Esophagus squamous epithelium (tissue), 5 donors: ENCODE measurements at places on chromosomes 13 and 19.

GRCh38 chr19:12543855-12544254 is 7.4 kb downstream of the ZNF564 start:
- no peak for DNase-seq

DNA sequence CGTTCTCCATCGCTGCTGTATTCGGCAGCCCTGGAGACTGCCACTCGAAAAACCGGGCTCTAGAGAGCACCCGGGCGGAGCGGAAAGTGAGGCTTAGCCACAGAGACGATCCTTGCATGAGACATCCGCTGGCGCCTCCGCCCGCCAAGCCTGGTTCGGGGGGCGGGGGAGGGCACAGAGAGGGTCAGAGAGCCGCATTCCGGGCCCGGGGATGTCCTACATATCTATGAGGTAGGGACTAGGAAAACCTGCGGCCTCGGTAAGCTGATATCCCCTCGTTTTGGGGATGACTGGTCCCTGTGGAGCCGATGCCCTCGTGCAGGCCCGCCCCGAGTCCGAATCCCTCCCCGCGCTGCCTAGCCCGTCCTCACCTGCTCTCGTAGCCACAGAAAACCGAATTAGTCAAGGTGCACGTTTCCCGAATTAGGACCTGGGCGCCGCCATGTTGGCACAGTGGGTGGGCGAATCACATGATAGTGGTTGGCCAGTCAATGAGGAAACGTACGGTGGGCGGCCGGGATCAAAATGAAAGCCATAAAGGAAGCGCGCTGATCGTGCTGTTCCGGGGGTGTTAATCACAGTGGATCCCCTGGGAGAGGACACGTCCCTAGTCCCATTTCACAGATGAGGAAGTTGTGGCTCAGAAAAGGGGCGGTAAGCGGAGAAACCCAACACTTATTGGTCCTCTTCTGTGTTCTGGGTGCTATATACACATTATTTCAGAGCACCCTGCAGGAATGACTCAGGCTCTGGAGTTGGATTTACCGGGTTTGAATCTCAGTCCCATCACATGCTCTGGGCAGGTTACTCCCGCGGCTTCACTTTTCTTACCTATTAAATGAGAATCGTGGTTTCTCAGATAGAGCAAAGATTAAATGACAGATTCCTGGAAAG is at the start of gene TRMT1:
TSS of gene TRMT1 (minus strand) at position 459 of the 894 bp plus-strand sequence. CDS start at position 118, 341 bp downstream.
- peak; percentile 83 for DNase-seq

DNA sequence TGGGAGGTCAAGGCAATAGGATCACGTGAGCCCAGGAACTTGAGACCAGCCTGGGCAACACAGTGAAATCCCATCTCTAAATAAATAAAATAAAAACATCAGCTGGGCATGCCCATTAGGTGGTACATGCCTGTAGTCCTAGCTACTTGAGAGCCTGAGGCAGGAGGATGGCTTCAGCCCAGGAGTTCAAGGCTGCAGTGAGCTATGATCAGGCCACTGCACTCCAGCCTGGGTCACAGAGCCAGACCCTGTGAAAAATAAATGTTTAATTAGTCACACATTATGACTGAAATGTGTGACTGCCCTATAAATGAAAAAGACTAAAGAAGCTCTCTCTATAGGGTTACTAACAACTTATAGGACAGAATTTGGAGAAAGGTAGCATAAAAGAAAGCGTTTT is 37.7 kb downstream of the USP12 start:
- no peak for DNase-seq

DNA sequence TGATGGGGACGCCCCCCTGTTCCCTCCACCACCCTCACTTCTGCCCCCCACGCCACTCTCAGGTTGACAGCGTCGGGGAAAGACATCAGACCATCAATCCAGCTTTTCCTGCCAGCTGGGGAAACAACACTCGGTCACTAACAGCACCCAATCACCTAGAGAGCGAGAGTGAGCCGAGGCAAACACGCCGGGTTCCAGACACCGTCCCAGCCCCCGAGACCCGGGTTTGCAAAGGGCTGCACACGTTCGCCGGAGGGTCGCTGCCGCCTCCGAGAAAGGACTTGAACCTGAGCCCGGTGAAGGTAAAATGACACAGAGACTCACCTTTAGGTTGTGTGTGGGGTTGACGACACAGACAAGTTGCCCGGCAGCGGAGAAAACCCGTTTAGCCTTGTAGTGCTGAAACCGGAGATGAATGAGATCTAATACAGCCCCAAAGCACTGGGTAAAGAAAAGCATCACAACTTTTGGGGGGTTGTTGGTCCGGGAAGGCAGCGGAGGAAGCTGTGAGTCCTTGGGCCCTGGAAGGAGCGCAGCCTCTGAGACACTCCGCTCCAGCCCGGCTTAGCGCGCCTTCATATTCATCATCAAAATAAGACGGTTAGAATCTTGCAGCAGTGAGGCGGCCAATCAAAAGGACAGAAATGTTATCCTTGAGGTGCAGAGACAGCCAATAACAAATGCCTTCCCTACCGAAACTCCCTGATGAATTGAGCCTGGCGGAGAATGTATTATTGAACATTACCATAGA is at the start of gene SIAH3:
TSS of gene SIAH3 (minus strand) at position 583 of the 751 bp plus-strand sequence. CDS start at position 459, 124 bp downstream.
- DNase-seq: no peak

DNA sequence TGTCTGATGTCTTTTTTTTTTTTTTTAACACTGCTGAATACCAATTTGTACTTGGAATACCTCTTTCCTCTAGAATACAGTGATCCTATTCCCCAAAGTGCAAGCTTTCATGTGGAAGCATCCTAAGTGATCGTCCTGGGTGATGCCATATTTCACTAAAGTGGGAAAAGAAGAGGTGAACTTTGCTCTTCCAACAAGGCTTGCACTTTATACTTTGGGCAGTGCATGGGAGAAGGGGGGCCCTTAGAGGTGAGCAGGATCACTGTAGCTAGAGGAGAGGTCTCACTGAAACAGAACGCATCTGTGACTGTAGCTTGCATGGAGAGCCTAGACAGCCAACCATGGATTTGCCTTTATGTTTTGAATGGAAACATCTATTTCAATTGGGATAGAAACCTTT is 173.8 kb downstream of the STK24 start:
- DNase-seq: no peak

GRCh38 chr19:728011-728410 is 19.3 kb downstream of the PALM start:
- DNase-seq: no peak

DNA sequence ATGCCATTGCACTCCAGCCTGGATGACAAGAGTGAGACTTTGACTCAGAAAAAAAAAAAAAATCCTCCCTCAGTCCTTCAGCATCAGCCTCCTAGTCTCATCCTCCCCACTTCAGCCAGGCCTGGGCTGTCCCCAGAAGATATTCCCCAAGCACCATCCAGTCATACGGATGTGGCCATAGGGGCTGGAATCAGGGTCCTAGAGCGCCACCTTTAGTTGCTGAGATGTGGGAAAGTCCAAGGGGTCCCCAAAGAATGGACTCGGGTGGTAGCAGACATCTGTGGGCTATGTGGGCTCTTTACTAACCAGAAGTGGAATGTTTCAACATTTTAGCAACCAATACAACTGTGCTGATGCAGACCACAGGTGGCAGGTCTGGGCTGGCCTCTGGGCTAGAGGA is 3.1 kb upstream of the TYROBP start:
- DNase-seq: no peak

- no peak for DNase-seq
Measured at GRCh38 chr13:79631051-79631659, 150.2 kb downstream of the NDFIP2 start.

DNA sequence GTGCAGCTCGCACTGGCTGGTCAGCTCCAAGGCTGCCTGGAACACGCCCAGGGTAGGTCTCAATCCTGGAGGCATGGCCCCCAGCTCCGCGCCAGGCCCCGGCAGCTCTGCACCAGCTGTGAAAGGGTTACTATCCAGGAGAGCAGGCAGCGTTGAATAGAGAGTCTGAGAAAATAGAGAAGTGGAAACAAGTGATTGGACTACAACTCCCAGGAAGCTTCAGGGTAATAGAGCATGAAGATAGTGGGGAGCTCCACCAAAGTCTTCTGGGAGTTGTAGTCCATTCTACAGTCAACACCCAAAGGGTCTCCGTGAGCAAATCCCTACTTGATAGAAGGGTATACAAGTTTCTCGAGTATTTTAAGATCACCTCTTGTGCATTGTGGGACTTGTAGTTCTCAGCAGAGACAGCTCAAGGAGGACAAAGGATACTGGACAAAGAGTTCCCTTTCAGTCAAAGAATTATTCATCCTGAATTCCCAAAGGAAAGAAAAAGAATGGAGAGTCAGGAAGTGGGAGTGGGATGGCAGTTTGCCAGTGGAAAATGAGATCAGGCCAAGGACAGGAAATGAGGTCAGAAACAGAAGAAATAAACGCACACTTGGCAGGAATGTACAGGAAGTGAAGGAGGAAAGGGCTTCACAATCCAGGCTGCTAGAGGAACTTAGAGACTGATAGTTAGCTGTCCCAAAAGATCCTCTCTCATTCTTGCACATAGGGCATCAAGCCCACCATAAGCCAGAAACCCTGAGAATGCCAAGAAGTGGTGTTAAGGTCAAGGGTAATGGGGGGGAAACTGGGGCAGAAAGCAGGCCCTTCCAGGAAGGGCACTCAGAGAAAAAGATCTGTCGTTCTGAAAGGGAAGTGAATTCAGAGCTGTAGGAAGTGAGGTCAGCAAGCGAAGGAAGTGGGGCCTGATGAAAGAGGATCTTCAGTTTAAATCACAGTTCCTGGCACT is 5.5 kb upstream of the MAMSTR start:
- no peak for DNase-seq

DNA sequence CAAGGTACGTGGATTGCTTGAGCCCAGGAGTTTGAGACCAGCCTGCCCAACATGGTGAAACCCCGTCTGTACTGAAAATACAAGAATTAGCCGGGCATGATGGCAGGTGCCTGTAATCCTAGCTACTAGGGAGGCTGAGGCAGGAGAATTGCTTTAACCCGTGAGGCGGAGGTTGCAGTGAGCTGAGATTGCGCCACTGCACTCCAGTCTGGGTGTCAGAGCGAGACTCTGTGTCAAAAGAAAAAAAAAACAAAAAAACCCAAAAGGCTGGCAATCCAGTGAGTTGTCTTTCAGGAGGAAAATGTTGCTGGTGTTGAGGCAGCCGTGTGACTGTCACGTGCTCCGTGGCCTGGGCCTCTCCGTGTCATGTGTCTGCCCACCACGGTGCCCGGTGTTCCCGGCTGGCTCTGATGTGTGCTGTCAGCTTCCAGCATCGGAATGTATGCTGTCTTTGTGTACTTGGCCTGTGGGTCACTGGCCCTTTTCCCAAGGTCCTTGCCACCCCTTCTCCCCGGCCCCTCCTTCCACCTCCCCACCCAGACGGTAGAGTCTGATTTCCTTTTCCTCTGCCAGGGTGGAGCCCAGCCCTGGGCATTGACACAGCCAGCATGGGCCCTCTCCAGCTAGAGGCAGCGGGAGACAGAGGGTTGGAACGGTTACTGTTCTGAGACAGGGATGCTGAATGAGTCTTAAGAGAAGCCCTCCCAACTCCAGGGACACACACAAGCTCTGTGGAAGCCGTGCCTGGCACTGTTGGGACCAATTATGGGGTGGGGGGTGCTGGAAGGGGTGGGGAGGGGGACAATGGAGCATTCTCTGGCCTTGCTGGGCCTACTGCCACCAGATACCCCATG is 7.2 kb upstream of the TUBB4A start:
- no peak for DNase-seq

- DNase-seq: no peak
Measured at GRCh38 chr13:31807090-31807541, 67.8 kb downstream of the RXFP2 start.

GRCh38 chr13:110227864-110228643 is 78.9 kb downstream of the COL4A1 start:
- DNase-seq: no peak

GRCh38 chr13:90526711-90527110 is 820.8 kb upstream of the MIR17HG start:
- no peak for DNase-seq

DNA sequence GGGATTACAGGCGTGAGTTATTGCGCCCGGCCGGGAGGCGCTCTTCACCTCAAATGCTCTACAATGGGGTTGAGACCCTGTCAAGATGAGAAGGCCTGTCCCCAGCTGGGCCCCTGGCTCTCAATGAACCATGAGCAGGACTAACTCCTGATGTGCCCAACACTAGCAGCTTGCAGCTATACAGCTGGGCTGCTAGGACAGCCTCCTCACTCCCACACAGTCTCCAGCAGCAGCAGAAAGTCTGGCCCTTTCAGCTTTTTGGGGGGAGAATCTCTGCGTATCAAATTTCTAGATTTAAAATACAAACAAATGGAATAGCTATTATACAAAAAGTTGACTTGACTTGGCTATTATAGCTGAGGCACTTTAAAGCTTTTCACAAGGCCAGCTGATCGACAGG is 30.2 kb downstream of the TMTC4 start:
- DNase-seq: no peak

GRCh38 chr19:1169411-1169791 is 4.7 kb downstream of the SBNO2 start:
- DNase-seq: no peak

- DNase-seq: no peak
Measured at GRCh38 chr13:20798027-20798426, 24.3 kb upstream of the EEF1AKMT1 start.

GRCh38 chr13:89790696-89791095 is 1556.8 kb upstream of the MIR17HG start:
- DNase-seq: no peak

GRCh38 chr13:82962397-82962796 is 919.9 kb downstream of the SLITRK1 start:
- DNase-seq: no peak

DNA sequence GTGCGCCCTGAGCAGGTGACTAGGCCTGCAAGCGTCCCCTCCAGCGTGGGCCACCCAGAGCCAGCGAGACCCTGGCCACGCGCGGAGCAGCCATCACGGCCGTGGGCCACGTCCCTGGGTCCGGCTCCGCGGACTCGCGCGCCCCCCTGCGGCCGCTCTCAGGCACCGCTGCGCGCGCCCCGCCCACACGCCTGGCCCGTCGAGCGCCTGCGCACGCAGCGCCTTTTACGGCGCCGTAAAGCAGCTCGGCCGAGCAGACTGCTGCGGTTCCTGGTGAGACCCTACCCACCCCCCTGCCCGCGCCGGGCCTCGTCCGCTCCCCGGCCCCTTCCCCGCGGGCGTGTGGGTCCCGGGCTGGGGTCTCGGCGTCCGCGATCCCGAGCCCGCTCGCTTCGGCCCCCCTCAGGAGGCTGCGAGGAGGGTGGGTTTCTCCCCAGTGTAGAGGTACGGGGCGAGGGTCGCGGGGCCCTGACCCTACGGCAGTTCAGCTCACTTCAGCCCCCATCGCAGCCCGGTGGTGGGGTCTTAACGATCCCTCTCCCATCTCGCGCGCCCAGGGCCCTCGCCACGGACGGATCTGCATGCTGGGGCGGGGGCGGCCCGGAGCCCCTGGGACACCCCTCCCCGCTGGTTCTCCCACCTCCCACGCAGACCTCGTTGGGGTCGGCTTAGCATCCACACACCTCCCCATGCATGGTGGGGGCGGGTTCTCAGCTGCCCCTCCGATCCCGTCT is at the start of gene TRAPPC5:
TSS of gene TRAPPC5 (plus strand) at position 228 of the 734 bp plus-strand sequence. CDS start 1,421 bp downstream, outside the sequence.
- no peak for DNase-seq

DNA sequence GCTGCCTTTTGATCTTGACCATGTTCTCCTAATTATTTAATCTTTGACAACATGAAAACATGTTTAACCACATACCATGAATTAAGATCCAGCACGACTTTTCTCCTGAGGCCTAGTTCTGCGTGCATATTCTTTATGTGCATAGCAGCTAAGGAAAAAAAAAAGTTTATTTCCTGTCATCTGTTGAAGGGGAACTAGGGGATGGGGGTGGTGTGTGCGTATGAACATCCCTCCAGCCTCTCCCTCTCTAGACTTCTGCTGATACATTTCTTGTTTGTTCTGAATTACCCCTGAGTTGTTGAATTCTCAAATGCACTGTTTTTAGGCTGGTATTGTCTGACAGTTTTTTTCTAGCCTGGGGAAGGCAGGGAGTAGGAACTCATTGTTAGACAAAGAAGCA is 543.3 kb downstream of the FGF9 start:
- no peak for DNase-seq

GRCh38 chr19:39352381-39353255 is 10.4 kb downstream of the SAMD4B start:
- no peak for DNase-seq
